ENCODE measurements at places on chromosomes 2 and 18.

DNA sequence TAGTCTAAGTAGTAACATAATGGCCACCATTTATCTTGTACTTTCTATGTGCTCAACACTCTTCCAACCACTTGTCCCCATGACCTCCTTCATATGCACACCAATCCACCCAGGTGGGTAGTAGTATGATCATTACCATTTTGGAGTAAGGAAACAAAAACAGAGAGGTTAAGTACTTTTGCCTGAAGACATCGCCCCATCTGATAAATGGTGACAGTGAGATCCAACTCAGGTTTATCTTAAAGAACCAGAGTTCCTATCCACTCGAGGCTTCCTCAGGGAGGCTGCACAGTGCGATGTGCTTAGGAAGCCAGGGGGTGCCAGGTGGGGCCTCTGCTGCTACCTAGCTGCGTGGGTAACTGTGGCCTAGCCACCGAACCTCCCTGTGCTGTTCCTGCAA lies 14.1 kb downstream of the NFE2L2 start:
- no peak for DNase-seq

- no peak for DNase-seq
Observed at GRCh38 chr2:9364373-9364772, 59.0 kb downstream of the ITGB1BP1 start.

GRCh38 chr18:41720226-41720625 lies 234.8 kb upstream of the PIK3C3 start:
- DNase-seq, result no peak

DNA sequence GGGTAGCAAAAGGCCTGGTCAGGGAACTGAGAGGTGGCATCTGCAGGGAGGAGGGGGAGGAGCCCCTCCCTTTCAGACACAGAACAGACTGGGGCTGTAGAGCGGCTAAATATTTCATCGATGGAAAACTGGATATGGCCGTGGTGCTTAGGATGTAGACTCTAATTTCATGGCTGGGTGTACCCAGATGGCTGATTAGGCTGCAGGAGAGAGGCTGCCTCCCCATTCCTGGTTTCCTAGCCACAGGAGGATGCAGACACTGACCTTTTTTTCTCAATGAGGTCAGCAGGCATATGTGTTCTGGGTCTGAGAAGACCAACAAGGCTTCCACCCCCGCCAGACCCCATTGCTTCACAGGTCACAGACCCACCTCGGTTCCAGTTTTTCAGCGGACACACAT lies 79.3 kb upstream of the STPG4 start:
- DNase-seq, result no peak

DNA sequence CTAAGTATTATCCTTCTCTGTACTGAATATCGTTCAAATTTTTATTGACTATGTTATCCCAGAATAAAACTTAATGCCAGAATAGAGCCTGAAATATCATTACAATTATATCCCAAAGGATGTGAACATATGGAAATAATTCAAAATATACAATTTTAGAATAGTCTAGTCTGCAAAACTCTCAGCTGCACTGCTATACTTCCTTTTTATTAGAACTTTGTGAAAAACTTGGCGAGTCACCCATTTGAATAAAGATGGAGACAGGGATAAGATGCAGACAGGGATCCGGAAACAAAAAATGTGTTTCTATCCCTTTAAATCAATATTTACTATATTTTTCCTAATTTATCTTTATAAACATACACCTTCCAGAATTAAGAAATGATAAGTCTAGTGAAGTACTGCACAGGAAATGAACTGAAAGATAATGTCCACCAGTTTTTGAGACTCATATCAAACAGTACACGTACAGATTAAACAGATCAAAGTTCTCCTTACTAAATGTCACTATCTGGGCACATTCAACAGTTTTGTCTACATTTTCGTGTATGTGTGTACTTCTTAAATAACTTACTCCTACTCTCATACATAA lies 107.8 kb downstream of the MEP1B start:
- DNase-seq, result no peak

DNA sequence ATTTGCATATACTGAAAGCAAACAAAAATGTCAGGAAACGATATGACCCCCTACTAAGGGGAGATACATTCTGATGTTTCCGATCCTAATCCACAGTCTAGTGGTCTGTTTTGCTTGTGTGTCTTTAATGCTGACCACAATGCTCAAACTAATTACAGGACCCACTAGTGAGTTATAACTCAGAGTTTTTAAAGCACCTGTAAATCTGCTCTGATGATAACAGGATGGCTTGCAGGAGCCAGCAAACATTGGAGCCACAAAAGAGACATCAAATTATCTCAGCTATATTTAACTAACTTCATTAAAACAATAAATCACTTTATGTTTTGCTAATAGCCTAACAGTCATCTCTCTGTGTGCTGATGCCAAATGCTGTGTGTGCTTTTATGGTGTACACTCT lies 300.3 kb downstream of the NBAS start:
- no peak for DNase-seq

- no peak for DNase-seq
Observed at GRCh38 chr2:8454797-8455196, 227.1 kb upstream of the ID2 start.

- DNase-seq, result no peak
Observed at GRCh38 chr18:32621034-32621433, 150.4 kb upstream of the GAREM1 start.

DNA sequence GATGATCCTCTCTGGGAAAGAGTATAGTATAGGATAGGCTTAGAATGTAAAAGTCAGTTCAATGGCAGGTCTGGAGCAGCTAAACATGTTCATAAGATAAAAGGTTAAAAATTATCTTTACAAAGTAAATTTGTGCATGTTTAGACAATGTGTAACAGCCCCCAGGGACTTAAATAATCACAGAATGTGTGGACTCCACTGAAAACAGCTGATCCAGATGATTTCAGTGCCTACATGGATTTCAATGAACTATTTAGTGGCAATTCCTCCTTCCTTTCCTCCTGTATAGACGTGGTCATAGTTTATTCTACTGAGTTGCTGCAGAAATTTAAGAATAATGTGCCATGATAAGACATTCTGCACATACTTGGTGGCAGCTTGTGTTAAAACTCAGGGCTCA lies 42.9 kb downstream of the ARHGEF33 start:
- no peak for DNase-seq

- DNase-seq, result no peak
Observed at GRCh38 chr2:121260370-121261154, 24.4 kb downstream of the TFCP2L1 start.

GRCh38 chr18:9673296-9674251 lies 34.5 kb upstream of the RAB31 start:
- DNase-seq, result no peak

DNA sequence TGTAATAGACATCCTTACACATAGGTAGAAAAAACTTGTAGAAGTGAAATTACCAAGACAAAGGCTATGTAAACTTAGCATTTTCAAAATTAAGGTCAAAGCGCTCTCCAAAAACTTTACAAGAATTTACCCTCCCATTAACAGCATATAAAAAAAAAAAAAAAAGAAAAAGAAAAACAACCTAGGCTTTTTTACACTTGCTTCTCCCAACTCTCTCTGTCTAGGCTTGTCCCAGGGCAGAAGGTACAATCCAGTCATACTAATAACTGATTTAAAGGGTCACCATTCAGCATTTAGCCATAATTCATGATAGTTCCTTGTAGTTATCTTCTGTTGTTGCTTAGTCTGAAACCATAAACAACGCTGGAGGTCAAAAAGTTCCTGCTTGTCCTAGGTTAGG lies 130.5 kb downstream of the BCL2 start:
- DNase-seq, result no peak

GRCh38 chr2:65053199-65053598 lies 3.0 kb upstream of the CEP68 start:
- no peak for DNase-seq

- DNase-seq, result peak; percentile 18
Observed at GRCh38 chr18:48409591-48410094, 460 bp upstream of the ZBTB7C start.

DNA sequence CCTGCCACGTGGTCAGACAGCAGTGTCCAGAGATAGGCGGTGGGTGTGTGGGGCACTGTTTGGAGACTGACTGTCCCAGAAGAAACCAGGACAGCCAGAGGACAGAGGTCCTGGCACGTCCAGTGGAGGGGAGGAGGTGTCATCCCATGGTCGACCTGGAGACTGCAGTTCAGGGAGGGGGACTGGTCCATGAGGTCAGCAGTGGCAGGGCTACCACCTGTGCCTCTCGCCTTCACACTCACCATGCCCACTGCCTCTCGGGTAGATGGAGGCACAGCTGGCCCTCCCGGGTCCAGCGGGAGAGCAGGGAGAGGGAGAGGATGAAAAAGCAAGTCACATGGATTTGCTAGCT lies 53.9 kb downstream of the INHBB start:
- DNase-seq, result no peak

DNA sequence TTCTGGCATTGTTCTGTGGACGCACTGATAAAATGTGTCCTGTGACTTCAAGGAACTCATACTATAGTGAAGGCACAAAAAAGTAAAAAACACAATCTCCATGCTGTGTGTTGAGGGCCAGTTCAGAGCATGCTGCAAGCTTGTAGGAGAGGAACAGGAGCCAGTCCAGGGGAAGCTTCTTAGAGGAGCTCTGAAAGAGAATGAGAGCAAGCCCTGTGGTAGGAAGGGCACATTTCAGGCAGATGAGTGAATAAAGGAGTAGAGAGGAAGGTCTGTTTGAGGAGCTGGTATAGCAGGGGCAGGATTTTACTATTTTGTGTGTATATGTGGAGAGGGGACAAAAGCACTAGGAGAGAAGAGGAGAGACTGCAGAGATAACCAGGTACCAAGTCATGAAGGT lies 478.3 kb downstream of the ZEB2 start:
- DNase-seq, result no peak

GRCh38 chr2:179268277-179268925 lies 3.8 kb upstream of the SESTD1 start:
- DNase-seq, result no peak

DNA sequence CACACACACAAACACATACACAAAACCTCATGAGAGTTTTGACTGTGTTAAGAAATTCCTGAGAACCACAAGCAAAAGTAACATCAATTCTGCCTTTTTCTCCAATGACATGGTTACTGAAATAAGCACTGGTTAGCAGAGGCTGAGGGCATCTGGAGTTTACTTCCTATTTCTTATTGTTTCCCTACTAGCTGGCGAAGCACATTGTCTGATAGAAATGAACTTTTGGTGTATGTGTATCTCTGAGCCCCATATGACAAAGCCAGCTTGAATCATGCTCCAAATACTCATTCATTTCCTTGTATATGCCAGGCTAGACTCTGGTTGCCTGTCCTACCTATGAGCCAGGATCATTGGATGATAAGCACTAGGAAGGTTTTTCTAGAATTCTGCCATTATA lies 203.1 kb downstream of the NCKAP5 start:
- no peak for DNase-seq

DNA sequence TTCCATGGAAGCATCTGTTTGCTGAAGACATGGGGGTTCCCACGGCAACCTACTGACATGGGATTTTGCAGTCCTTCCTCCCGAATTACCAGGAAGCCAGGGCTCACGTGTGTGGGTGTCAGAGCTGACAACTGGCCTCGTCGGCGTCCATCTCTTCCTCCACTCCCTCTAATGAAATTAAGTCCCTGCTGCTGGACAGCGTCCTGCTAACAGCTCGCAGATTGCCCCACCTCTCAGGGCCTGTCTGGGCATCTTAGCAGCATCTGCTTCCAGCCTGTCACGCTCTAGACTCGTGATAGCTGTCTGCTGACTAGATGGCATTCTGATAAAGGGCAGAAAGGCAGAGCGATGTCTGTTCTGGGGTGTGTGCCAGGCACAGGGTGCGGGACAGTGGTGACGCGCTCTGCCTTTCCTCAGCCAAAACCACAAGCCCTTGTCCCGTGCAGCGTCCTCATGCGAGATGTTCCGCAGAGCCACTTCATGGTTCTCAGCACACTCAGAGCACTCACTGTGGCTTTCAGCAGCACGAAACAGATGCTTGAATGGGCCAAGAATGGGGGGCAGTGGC lies 161.1 kb downstream of the ARL4C start:
- peak; percentile 32 for DNase-seq

DNA sequence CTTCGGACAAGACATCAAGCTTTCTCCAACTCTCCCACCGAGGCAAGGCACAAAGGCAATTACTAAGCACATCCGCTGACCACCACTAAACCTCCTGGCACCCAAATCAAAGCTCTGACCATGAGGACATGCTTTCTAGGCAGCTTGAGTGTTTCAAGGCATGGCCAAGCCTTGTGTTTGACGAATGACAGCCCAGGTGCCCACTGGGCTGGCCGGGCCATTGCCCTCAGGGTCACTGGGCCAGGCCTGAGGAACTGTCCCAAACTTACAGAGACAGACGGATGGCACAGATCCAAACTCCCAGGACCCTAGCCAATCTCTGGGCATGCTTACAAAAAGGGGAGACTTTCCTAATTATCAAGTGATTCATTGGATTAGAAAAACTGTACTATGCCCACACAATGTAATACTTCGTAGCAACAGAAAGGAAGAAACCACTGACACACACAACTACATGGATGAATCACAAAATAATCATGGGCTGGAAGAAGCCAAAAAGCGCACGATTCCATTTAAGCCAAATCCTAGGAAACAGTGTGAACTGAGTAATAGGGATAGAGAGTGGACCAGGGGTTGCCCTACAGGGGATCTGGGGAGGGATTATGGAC lies 20.2 kb downstream of the CRACDL start:
- no peak for DNase-seq

DNA sequence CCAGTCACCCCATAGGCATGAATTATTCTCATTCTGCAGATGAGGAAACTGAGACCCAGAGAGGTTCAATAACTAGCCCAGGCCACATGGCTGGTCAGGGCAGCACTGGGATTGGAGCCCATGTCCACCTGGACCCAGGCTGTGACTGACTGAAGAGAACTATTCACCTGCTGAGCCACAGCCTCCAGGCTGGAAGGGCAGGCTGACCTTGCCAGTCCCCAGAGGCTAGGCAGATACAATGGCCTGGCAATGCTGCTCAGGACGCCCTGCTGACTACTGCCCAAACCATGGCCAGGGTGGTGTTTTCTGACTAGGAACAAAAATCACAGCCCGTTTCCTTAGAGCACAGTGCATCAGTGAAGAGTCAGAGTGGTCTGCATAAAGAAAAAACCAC lies 36.8 kb downstream of the HS6ST1 start:
- DNase-seq, result no peak

DNA sequence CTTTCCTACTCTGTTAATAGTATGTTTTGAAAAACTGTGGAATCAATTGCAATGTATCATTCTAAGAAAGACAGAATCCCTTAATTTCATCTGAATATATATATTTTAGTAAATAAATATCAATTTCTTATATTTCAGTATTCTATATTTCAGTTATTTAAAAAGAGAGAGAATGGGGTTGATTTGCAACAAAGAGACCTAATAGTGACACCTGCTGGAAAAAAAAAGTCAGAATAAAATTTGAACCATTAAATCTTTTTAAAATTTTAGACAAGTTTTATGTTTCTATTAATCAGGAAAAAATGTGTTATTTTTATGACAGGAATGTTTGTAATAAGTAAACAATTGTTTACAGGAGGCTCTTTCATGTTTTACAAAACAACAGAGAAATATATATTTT lies 20.7 kb upstream of the CCNT2 start:
- no peak for DNase-seq

GRCh38 chr2:166307326-166307725 lies 68.4 kb downstream of the SCN9A start:
- no peak for DNase-seq
